NCI-H510A treated with DMSO at 0.1 percent for 48 hours (cell line): ENCODE measurements at places on chromosomes 12 and 14.

- no peak for DNase-seq
Measured at GRCh38 chr14:35438910-35439713, 34.6 kb upstream of the NFKBIA start.

- no peak for DNase-seq
Measured at GRCh38 chr12:29041621-29042020, 107.5 kb upstream of the FAR2 start.

GRCh38 chr12:117533687-117534086 lies 172.3 kb upstream of the NOS1 start:
- no peak for DNase-seq

GRCh38 chr14:22268875-22269274 lies 320.1 kb downstream of the DAD1 start:
- no peak for DNase-seq

DNA sequence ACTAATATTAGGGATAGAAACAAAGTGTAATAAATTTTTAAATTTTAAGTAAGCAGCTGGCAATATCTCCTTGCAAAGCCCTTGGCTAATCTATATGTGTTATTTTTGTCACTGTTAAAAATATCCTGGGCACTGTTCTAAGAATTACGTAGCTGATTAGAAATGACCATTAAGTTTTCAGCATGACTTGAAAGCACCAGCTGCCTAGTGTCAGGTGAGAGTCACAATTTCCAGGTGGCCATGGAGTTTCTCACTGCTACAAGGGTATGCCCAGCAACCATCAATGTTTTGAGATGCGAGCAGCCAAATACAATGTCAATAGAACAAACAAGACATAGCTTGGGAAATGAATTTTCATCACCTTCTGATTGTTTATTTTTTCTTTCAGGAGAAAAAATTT lies 23.3 kb upstream of the GYS2 start:
- DNase-seq = no peak
